Activated T-cell treated with anti-CD3 and anti-CD28 coated beads for 24 hours (primary cell): ENCODE measurements at places on chromosomes 3 and 15.

- DNase-seq = no peak
Observed at GRCh38 chr3:188270423-188270972, 116.5 kb downstream of the LPP start.

DNA sequence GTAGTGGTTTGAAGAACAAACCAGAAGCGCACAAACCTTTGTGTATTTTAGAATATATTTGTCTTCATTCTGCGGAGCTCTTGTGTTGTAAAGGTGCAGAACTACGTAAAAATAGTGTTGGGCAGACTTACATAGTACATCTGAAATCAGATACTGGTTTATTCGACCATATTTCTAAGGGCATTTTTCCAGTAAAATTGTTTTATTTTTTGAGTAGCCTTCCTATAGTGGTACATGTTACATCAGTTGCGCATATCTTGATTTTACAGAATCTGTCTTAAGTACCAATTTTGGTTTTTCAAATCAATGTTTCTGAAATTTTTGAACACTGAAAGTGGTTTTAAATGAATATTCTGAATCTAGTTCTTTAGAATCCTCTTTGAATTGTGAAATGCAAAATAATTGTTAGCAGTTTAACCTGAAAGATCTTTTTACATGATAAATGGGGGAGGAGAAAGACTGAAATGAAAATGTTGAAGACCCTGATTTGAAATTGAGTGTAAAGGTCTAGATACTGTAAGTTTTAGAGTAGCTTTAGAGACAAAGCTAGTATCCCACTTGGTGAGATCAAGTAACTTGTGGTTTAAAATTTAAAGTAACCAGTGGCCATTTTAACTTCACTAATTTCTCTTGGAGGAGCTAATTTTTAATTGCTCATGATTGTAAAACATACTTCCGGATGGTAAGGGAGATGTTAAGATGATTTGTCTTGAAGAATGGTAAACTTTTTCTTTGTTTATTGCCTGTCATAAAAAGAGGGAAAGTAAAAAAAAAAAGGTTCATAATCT lies 15.5 kb upstream of the CHD2 start:
- no peak for DNase-seq

- DNase-seq = no peak
Observed at GRCh38 chr3:126424751-126425150, 30.0 kb downstream of the CFAP100 start.

GRCh38 chr3:187293516-187294430 lies 2.2 kb upstream of the MASP1 start:
- DNase-seq = no peak

- DNase-seq = no peak
Observed at GRCh38 chr3:181614878-181615277, 96.8 kb upstream of the SOX2 start.

DNA sequence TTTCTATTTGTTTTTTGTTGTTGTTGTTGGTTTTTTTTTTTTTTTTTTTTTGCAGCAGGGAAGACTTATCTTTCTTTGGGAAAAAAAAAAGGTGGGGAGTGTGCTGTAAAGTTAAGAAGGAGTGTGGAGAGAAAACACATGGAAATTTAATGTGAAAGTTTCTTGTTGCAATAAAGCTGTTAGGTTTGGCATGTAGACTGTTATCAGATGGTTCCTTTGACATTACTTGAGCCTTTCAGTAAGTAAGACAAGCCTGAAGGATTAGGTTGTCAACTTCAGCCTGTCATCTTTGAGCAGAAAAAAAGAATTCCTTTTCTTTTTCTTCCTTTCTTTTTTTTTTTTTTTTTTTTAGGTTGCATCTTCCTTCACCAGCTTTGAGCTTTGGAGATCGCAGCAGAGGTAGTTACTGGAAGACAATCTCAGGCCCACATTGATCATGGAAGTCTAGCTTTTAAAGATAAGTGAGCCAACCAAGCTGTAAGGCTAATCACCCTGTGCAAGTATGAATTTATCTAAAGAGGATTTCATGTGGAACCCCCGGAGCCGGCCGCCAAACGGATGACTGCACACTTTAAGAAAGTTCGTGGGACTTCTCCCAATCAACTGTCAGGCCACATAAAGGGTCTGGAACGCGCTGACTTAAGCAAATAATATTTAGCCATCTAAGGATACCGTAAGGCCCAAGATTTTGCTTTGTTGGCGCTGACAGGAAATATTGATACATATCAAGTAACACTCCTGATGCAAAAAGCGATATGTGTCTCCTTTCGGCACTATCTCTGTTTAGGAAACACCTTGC lies 1040.1 kb upstream of the NR2F2 start:
- no peak for DNase-seq

- DNase-seq = no peak
Observed at GRCh38 chr3:126149960-126150515, 30.3 kb downstream of the ALDH1L1 start.

- DNase-seq = no peak
Observed at GRCh38 chr3:131704098-131704497, 201.3 kb upstream of the MRPL3 start.
